ENCODE measurements at places on chromosomes 3 and 15.
A peak's percentile ranks its signal among the peaks of the same experiment; 100 is the strongest.

- no peak for DNase-seq
Observed at GRCh38 chr3:132911741-132912415, 126.3 kb upstream of the TMEM108 start.

DNA sequence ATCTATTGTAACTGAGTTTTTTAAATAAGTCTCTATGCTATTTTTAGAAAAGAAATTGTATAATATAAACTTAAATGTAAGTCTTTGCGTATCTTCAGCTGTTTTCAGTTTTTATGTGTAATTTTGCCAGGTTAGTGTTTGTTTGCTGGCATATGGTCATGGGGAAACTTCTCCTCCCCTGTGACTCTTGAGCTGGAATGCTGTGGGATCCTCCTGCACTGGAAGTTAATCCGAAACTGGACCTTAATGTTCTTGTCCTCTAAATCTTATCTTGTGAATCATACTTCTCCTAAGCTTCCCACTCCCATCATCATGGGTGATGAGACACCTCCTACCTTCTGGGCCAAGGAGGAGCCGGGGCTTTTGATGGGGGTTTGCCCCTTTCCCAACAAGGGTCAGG, 52.4 kb upstream of the CHST2 start:
- no peak for DNase-seq

GRCh38 chr3:64266065-64266931, 41.0 kb upstream of the PRICKLE2 start:
- DNase-seq: no peak

DNA sequence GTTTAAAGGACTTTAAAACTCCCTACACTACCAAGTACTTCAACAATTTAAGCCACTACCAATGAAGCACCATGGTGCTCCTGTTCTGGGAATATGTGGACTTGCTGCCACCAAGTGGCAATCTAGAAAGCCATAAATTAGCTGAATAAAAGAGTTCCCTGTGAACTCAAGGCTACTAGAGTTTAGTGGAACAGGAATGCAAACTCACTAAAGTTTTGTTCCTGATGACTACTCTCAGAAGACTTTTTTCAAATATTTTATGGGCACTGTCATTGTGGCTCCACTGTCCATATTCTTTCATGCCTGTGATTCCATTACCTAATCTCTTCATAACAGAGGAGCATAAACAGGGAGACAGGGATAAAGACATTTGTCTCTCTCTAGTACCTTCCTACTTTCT, 63.9 kb downstream of the TMCC1 start:
- peak; percentile 54 for DNase-seq

- no peak for DNase-seq
Observed at GRCh38 chr3:113751141-113751540, 4.3 kb downstream of the ATP6V1A start.

GRCh38 chr3:16406166-16406565, 107.3 kb downstream of the RFTN1 start:
- DNase-seq: no peak

GRCh38 chr3:41213588-41213987, 14.3 kb downstream of the CTNNB1 start:
- DNase-seq: no peak

GRCh38 chr3:152122851-152123250, 145.9 kb upstream of the MBNL1 start:
- DNase-seq: no peak

DNA sequence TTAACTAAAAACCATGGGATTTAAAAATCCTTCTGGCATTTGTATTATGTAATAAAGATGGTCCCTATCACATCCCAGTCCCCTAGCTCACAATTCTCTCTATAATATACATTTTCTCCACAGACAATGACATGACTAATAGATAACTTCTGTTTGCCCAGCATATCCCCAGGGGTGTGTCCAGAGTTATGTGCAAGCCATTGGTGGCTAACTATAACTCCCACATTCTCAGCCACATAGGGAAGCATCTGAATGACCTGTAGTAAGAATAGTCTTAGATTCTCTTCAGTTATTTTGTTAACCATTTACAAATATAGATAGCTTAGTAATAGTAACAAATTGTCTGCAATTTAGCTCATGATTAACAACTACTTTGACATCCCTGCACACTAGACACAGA, 52.2 kb upstream of the RBSN start:
- no peak for DNase-seq

GRCh38 chr3:195147649-195148080, 123.3 kb downstream of the XXYLT1 start:
- DNase-seq: no peak

DNA sequence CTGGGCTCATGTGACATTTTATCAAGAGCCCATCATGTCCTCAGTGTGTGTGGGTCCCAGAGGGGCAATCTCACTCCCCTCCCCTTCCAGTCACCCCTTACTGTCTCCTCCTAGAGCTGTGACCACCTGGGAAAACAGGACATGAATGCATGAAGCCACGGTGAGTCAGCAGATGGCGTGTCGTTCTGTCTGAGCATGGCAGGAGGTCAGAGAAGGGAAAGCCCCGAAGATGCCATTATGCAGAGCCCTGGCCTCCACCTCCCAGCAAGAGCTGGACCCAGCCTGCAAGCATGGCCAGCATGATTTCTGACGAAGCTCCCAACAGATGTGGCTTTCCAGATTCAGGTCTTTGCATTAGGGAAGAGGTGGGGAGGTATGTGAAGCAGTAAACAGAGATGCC, 118.5 kb downstream of the TLE3 start:
- no peak for DNase-seq

GRCh38 chr3:16318176-16318575, 53.2 kb downstream of the OXNAD1 start:
- DNase-seq: no peak
